LHCN-M2 (cell line): ENCODE measurements at places on chromosomes 4 and X.

DNA sequence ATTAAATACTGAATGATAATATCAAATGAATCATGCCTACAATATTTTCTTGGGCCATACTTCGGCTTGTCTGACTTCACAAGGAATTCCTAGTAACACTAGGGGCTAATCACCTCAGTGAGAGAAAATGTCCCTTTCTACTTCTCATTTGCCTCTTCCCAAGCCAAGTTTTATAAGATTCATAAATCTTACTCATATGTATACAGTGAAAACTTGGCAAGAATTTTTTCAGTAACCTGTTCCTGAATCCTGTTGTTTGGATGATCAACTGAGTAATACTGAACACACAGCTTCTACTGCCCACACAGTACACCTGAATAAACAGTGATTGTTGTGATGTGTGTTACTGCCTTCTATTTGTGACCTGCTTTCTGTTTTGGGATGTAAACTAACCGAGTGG, 16.5 kb downstream of the TMPRSS11E start:
- DNase-seq, result peak; percentile 66

- DNase-seq, result no peak
These were observed 82.0 kb downstream of the GPC4 start for GRCh38 chrX:133333154-133333750.

DNA sequence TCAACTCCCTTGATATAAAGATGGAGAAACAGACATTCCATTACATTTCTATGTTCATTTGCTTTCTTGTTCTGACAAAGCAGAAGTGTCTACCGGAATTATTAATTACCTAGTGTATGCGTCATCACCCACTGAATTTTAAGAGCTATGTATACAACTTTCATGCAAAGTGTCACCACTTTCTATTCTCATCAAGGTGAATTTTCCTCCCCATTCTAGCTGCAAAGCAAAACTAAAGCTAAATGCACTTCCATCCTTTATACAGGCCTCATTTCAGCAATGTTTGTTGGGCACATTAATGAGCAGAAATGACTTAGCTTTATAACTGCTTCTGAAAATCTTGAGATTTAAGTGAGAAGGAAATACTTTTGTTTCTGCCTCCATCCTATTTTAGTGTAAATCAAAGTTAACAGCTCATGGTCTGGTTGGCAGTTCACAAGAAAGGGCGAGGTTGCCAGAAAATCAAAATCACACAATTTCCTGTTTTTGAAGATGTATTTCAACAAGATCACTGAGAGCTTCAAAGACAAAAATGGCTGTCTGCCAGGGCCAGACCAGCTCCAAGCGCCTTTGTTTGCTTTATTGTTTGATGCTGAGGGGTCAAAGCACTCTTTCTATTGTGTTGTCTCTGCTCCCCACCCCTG, 7.2 kb upstream of the FAM9C start:
- DNase-seq, result no peak

GRCh38 chr4:186554914-186555827, at the start of gene MTNR1A:
MTNR1A (minus strand) TSS chr4:186555567; CDS start chr4:186555365, 202 bp downstream.
- DNase-seq, result no peak

GRCh38 chrX:12138361-12139313, at the start of gene FRMPD4:
FRMPD4 (plus strand) TSS chrX:12138473; CDS start chrX:12138972, 499 bp downstream.
- peak; percentile 55 for DNase-seq

DNA sequence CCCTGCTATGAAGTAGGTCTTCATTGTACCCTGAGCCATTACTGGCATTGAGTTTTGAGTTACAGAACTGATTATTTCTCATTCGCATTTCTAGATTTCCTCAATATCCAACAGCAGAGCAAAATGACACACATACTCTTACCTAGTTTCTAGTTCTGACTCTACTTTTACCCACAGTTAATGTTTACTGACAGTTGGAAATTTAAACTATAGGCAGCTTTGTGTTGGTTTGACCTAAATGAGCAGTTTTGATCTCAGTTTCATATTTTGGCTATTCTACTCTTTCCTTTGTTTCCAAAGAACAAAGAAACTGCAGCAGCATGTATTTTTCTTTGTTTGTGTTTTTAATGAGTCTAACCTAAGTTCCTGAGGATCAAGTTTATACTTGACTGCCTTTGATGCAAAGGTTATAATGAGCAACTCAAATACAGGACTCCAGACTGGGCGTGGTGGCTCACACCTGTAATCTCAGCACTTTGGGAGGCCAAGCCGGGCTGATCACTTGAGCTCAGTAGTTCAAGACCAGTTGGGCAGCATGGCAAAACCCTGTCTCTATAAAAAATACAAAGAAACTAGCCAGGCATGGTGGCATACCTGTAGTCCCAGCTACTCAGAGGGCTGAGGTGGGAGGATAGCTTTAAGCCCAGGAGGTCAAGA, 30.4 kb downstream of the TXK start:
- DNase-seq, result no peak

DNA sequence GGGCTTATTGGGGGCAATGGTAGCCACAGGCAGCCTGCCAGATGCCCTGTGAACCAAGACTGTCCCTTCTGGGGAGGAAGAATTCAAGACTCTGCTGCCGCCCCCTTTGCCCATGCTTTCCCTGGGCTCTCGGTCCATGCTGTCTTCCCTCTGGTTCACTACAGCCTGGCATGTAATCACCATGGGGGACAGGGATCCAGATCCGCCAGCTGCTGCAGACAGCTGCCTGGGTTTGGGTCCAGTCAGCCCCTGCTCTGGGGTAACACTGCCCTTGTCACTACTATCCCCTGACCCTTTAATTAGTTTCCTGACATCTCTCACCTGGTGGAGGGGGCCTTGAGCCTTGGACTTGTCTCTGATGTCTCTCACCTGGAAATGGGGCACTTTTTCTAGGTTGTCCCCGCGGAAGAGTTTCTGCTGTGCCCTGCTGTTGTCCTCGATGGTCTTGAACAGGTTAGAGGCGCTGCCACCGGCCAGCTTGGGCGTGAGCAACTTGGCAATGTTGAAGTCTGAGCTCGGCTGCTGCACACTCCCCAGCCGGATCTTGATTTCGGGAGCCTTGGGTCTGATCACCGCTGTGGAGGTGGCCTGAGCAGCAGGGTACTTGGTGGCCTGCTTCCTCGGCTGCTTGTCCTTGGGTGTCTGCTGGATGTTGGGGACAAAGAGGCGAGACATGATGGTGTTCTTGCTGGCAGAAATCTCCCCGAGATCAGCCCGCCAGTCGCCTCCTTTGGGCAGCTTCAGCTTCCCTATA, 6.4 kb downstream of the C4orf54 start:
- no peak for DNase-seq
